Heart right ventricle (tissue), 16 donors: ENCODE measurements at places on chromosomes 4 and X. TPM values are rescaled to one million over a fixed set of nuclear protein-coding genes. Genes with fewer than 3 reads are reported as not detected.

The TLR6 gene
- total RNA-seq = 1.1 TPM

DNA sequence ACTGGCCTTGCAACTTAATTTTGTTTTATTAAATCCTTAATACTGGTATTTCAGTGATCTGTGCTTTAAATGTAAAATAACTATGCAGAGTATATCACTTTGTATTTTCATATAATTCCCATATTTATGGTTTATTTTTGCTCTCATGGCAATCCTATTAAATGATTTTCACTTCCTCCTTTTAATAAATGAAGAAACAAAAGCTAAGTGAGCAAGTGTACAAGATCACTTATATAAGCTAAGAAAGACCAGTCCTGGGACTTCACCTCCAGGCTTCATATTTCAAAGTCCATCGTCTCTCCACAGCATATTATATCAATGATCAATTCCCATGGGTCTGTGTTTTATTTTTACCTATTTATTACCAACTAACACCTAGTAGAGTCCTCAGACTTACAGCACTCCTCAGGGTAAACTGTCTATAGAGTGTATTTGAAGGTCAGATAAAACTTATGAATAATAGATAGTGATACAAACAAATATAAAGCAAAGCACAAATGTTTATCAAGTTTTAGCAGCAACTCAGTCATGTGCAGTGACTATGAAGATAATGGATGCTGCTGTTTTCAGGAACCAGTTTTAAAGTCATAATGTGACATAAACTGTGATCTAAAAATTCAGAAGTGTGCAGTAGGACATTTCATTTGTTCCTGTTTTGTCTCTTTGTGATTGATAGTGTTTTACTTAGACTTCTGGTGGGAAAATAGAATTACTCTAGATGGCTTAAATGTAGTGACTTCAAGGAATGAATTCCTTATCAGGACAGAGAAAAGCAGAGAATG, 56.8 kb downstream of the ARHGAP24 start:
- no peaks in the 10 kb centered on the region for H3K27me3 ChIP-seq
- no peak overlapping the region for H3K4me3 ChIP-seq
- no peak for DNase-seq

DNA sequence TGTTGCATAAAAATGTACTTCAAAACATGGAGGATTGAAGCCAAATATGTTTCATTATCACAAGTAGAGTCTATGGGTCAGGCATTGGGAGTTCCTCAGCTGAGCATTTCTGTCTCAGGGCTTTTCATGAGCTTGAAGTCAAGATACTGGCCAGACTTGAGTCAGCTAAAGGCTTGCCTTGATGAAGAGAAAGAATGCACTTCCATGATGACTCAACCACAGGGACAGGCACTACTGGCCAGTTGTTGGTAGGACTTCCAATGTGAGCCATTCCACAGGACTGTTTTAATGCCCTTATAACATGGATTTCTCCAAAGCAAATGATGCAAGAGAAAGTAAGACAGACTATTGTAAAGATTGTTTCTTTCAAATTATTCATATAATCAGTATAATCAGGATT, 895.6 kb downstream of the RAB28 start:
- H3K4me3 ChIP-seq = no peak overlapping the region
- DNase-seq = no peak

DNA sequence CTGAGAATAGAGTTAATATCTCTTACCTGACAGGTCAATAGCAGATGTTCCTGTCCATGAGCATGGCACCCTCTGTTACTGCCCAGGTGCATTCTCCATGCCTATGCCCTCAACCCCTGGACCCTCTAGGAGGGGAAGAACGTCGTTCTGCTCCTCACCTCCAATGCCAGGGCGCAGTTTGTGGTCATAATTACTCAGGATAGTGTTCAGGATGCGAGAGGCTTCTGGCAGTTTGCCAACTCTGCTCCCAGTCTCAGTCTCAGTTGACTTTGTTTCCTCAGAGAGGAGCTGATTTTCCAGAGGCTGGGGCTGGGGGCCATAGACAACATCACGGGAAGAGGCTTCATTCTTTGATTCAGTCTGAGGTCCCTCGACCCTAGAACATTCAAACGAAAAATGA, 4.4 kb downstream of the GABRE start:
- peaks cover 6% of the 10 kb centered on the region for H3K4me1 ChIP-seq
- peaks cover 20% of the 10 kb centered on the region for H3K36me3 ChIP-seq
- no peaks in the 10 kb centered on the region for H3K27me3 ChIP-seq
- no peak for DNase-seq

DNA sequence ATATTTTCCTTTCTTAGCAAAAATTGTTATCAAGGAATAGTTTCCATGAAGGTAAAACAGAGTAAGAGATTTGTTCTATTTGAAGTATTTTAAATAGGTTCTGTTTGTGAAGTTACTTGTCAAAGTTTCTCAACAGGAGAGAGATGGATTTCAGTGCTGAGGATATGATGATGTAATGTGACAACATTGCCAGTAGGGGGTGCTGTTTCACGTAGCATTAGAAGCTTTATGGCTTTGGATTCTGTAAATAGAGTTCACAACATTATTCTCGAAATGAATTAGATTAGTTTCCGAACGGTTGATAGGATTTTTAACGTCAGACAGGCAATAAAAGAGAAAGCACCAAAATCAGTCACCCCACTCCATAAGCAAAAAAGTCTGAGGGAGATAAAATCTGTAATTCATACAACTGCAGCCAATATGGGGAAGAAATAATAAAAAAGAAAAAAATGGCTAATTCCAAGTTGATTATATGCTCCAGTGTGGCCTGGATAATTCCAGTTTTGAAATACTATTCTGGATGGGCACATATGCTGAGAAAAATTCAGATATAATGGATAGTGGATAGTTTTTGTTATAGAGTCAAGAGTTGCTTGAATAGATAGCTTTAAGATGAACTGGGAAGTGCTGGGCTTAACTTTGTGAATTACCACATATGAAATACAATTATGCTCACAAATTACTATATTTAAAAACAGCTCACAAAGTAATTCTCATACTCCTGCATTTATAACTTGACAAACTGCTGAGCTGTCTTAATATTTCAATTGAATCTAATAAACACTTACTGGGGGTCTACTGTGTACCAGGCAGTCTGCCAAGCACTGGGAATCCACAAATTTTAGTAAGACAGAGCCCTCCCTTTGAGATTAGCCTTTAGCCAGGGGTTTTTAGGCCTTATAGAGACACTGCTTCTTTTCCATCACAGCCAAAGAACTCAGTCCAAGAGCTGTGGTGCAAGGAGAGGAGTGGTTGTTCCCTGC, 109.1 kb downstream of the GPAT3 start:
- no peaks in the 10 kb centered on the region for H3K27me3 ChIP-seq
- no peak overlapping the region for H3K4me3 ChIP-seq
- H3K36me3 ChIP-seq = no peaks in the 10 kb centered on the region
- no peak overlapping the region for H3K27ac ChIP-seq
- no peaks in the 10 kb centered on the region for H3K4me1 ChIP-seq
- DNase-seq = no peak

- peaks cover 6% of the 10 kb centered on the region for H3K4me1 ChIP-seq
- no peaks in the 10 kb centered on the region for H3K36me3 ChIP-seq
- no peak for DNase-seq
- peaks cover 16% of the 10 kb centered on the region for H3K27me3 ChIP-seq
Observed at GRCh38 chr4:76892001-76892400, 5.9 kb downstream of the SOWAHB start.

- H3K36me3 ChIP-seq = no peaks in the 10 kb centered on the region
- no peak overlapping the region for H3K4me3 ChIP-seq
- H3K4me1 ChIP-seq = no peaks in the 10 kb centered on the region
- H3K27ac ChIP-seq = no peak overlapping the region
- no peaks in the 10 kb centered on the region for H3K27me3 ChIP-seq
Observed at GRCh38 chrX:44072631-44073030, 99.4 kb upstream of the NDP start.

GRCh38 chr4:139256349-139256748, 23.7 kb downstream of the MGARP start:
- no peaks in the 10 kb centered on the region for H3K36me3 ChIP-seq
- H3K27ac ChIP-seq = no peak overlapping the region
- H3K4me1 ChIP-seq = no peaks in the 10 kb centered on the region
- no peak overlapping the region for H3K4me3 ChIP-seq
